ENCODE measurements at places on chromosomes 2 and 18.

DNA sequence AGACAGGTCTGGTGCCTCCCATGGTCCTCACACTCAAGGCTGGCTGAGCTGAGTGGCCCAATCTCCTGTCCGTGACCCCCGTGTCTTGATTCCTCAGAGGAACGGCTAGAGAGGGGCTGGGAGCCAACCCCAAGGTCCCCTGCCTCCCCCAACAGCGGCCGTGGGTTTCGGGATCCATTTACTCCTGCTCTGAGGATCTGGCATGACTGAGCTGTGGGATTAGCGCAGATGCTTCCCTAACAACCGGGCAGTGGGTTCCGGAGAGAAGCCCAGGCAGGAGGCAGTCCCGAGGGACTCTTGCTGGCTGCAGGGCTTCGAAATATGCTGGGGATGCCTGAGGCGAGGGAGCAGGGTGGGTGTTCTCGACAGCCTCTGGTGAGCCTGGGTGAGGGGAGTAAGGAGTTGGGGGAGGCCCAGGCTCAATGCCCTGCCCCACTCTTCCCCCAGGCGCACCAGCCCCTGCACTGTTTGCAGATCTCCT lies 18.9 kb downstream of the GPR35 start:
- DNase-seq, result no peak

DNA sequence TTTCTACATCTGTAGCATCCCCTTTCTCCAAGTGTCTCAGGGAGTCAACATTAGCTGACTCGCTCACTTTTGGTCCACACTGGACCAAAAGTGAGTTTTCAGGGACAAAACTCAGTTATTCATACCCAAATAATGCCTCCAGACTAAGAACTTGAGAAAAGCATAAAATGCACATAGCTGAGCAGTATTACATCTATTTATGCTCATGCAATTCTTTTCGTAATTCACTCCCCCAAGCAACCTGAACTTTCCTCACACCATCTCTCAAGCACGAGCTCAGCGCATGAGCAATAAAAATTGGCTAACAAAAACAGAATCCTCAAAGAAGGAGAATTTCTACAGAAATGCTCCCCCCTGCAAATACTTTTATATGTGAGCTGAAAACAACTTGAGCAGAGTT lies 17.0 kb downstream of the SFT2D3 start:
- no peak for DNase-seq

DNA sequence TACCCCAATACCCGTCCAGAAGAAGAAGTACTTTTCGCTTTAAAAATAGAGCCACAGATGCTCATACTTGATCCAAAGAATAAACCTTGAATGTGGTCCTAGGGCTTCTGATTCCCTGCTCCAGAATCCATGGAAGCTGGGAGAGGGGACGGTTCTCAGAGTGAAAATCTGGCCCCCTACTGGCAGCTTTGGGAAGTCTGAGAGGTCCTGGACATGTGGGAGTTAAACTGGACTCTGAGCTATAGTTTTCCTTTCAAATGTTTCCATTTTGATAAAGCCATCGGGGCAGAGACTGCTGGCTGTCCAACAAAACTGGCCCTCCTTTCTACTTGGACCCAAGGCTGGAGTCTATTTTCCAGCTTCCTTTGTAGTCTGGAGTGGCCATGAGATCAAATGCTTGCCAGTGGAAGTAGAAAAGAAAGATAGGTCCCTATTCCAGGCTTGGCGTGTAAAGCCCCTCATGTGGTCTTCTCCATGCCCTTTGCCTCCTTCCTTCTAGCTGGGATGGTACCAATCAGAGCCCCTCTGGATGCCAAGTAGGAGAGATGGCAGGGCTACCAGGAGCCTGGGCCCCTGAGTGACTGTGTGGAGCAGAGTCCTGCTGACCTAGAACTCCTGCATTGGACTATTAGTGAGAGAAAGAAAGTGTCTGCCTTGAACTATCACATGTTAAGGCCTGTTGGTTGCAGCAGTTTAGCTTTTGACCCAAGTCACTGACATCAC lies 37.7 kb upstream of the TBC1D8 start:
- DNase-seq, result no peak

DNA sequence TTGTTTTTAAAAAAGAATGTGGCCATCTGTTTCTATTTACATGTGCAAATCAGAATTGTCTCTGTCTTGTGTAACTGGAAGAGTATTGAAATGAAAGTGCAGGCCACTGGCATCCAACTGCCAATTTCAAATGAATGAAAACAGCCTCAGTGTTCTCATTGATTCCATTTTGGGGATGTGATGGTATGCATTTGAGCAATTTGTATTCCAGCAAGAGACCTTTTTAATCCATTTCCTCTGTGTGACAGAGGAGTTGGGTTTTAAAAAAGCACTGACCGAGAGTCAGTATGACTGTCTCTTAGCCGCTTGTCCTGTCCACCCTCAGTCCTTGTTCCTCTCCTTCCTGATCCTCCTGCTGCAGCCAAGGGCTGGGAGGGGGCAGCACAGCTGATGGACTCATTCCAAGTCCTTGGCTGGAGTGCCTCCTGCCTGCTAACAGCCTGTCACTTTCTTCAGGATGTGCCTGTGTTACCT lies 50.0 kb downstream of the ASAP2 start:
- no peak for DNase-seq

DNA sequence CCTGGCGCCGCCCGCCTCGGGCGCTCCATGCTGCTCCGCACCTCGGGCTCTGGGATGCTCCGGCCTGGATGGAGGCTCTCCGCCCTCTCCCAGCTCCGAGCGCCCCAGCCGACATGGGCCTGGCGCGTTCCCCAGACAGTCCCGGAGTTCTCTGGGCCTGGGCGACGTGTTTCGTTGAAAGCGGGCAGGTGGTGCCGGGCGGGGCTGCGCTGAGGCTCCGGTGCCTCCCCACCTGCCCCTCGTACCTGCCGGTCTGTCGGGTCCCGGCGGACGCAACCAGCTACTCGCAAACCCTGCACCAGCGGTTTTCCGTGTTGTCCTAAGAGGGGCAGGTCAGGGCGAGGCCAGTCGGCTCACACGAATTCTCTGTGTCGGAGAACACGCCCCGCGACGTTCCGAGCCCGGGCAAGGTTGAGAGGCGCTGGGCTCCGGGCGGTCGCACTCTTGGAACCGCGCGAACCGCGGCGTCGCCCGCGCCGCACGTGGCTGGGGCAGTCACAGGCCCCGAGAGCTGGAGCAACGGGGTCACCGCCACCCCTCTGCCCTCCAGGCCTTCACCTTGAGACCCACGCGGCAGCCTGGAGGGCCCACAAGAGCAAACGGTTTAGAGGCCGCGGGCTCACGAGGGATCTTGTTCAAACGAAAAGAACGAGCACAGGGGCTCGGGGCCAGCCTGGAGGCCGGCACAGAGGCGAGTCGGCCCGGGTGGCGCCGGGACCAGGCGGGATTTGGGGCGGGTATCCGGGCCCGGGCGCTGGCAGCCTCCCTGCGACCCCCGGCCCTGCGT lies 4.2 kb upstream of the SIX2 start:
- DNase-seq, result no peak

DNA sequence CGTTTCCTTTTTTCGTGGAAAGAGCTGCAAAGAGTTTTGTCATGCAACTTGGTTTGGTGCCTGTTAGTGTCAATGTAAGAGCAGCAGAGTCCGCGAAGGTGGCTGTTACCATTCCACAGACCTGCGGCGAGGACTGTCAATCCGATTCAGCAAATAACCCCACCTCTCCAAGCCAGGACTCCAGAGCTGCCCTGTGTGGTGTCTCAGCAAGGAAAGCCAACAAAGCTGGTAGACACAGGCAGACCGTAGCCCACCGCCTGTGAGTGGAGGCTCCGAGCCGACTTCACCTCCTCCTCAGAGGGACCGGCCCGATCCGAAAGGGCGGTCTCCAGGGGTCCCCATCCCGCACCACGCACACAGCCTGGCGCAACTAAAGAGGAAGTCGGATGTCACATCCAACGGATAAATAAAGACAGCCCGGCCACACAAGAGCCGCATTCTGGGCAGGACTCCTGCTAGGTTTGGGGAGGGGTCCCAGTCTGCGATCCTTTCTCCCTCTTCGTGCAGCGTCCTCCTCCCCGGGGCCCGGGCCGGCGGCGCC lies 819 bp downstream of the ANKRD44 start:
- DNase-seq, result peak; percentile 54

DNA sequence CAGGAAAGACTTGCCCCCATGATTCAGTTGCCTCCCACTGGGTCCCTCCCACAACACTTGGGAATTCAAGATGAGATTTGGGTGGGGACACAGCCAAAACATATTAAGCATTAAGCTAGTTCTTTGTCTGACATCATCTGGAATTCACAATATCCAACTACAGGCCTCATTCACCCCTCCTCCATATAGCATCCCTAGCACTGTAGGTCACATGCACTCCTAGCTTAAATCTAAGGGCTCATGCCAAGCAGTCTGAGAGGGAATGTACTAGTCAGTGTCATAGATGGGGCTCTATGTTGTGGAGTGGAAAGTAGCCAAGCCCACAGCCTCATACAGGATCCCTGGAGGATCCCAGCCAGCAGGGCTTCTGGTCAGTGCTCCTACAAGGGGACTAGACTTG lies 92.1 kb downstream of the IRS1 start:
- no peak for DNase-seq

GRCh38 chr2:10523406-10524189 lies 75.5 kb upstream of the ODC1 start:
- DNase-seq, result no peak

- no peak for DNase-seq
Observed at GRCh38 chr2:192072778-192073177, 122.0 kb downstream of the TMEFF2 start.

- no peak for DNase-seq
Observed at GRCh38 chr2:38465789-38466127, 88.7 kb upstream of the ATL2 start.

- DNase-seq, result no peak
Observed at GRCh38 chr18:24485681-24486080, 25.2 kb downstream of the HRH4 start.

DNA sequence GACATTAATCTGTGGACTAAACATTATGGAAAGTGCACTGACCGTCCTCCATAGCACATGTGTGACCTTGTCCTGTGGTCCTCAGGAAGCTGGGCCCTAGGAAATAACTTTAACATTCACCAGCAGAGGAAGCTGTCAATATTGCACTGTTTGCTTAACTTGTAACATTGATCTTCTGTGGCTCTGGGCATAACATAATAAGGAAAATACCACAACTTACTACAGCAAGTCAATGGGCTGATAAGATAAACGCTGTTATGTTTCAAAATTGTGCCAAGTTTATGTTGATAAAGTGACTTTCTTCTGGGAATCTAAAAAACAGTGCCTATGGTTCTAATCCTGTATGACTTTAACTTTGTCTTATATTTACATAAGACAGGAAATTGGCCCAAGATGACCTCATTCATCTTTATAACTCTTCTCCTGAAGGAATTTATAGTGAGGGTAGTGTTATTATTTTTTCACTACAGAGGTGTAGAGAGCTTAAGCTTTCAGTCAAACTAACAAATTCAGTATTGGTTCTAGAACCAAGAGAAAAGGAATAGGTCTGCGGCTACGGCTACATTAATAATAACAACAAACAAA lies 113.7 kb upstream of the MAP4K3 start:
- no peak for DNase-seq

Data from substantia nigra (tissue), 51 donors.